NCI-H774 (cell line): ENCODE measurements at places on chromosomes 12 and 14.

GRCh38 chr12:75432924-75433323, 42.0 kb downstream of the GLIPR1L2 start:
- no peak for DNase-seq

DNA sequence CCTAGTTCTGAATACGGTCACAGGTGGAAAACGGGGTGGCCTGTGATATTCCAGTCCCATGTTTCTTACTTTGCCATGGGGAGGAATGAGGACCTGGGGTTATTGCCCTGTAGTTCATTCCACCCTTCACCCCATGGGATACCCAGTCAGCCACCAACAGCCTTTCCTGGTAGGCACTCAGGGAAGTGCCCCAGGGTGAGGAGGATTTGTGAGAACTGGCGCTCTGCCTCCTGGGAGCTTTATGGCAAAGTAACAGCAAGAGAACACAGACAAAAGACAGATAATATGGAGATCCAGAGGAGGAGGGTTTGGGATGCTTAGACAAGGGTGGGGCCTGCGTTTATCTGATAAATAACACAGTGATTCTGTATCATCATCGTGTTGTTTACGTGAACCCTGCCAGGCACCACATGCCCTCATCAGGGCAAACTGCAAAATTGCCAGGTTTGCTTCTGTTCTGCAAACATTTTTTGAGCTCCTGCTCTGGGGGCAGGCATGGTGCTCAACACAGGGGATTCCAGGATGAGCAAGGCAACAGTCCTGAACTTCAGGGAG, 223.5 kb downstream of the SLC41A2 start:
- no peak for DNase-seq

GRCh38 chr12:34391771-34392581, 369.7 kb downstream of the ALG10 start:
- no peak for DNase-seq

GRCh38 chr14:99427632-99428300, 52.9 kb downstream of the SETD3 start:
- no peak for DNase-seq

DNA sequence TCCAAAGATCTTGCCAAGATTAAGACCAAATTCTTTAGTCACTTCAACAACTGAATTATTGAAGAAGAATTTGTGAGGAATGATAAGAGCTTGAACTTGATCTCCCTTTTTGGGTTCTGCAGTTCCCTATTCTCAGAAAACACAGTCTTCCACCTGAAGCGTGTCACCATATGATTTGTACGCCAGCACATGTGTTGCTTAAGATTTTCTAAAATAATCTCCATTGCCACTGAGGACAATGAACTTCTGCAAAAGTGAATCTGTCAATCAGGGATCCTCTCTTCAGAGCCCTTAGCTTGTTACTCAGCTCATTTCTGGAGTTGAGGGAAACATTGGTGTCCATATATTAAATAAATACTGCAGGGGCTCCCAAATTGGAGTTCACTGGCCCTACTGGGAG, 4.2 kb upstream of the SPIC start:
- DNase-seq, result no peak

DNA sequence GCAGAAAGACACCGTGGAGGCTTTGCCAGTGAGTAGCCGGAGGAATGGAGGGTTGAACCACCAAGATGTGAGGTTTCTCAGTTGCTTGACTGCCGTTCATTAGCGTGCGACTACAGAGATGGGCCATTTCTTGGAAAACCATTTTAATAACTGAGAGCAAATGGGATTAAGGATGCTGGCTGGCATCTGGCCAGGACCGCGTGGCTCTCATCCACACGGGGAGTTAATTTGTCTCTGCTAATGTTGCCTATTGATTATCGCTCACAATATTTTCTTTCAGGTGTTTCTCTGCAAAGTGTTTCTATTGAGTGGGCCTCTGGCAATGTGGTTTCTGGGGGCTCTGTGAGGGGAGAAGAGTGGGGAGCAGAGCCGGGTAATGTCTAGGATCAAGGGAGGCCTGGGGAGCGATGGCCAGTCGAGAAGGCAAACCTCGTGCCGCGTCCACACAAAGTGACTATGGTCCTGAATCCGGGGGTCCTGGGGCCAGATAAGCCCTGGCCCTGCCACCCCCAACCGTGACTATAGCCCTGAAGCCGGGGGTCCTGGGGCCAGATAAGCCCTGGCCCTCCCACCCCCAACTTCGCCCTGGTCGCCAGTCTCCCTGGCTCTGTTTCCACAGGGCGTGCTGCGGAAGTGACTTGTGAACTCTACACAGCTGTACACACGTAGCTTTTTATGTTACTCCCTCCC, 110.6 kb downstream of the PRMT8 start:
- DNase-seq, result no peak

DNA sequence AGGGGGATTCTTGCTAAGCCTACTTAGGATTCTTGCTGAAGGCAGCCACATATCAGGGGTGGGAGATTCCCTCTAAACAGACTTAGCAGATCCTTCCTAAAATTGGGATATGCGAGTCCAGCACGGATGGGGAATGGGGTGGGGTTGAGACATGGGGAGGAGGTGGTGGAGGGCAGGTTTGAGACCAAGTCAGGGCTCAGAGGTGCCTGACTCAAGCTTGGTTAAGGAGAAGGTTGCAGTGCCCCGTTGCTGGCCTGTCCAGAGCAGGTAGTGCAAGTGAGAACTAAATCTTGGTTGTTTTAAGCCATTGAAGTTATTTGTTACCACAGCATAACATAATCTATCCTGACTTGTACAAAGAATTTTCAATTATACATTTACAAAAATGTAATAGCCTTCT, 359.7 kb downstream of the AACS start:
- DNase-seq, result no peak

- no peak for DNase-seq
Measured at GRCh38 chr14:31419179-31419966, 977 bp downstream of the HEATR5A start.

GRCh38 chr12:112025808-112026375, 12.7 kb downstream of the ERP29 start:
- DNase-seq, result no peak

DNA sequence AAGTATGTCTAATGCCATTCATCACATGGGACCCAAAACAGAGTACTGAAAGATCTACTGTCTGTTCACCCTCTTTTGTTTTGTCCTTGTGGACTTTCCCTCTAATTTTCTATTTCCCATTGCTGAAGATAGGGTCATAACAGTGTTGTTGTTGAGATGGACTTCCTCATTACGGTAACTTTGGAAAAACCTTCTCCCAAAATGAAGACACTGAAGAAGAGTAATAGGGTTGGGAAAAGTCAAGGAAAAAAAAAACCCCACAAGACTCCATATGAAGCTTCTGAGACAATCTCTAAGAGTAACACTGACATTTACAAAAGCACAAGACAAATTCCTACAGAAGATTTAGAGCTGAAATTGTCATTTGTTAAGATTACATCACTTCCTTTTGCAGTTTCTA, 36.7 kb downstream of the EXOC5 start:
- DNase-seq, result no peak

DNA sequence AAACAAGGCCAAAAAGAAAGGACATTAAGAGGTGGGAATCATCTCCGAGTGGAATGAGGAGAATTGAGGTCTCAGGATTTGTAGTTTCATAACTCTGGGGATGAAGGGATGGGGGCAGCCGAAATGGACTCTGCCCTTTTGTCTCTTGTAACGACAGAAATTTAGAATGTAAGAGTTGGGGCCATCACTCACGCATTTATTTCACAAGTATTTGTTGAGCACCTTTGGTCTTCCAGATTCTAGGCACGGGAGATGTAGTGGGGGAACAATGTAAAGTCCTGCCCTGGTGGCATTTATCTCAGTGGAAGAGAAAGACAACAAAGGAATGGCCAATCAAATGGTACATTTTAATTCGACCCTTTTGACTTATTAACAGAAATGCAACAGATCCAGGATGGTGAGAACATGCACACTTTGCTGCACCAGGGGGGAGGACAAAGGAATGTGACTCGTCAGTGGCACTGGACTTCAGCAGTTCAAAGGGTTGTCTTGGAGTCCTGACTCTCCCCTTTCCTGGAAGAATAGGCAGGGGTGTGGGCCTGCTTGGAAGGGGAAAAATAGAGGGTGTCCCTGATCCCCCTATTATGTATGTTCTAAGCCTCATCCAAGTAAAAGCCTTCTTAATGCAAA, 102.0 kb downstream of the TMEM30B start:
- DNase-seq, result no peak

GRCh38 chr12:92421701-92422100, 276.1 kb upstream of the BTG1 start:
- peak; percentile 23 for DNase-seq

DNA sequence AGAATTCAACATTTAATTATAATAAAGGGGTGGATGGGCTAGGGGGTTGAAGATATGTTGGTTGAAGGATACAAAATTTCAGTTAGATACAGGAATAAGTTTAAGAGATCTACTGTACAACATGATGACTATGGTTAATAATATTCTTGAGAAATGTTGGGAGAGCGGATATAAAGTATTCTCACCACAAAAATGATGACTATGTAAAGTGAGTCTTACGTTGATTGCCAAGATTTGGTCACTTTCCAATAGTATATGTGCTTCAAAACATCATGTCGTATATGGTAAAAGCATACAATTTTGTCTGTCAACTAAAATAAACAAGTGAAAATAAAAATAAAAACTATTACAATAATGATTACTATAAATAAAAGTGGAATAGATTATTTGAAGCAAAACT, 802.0 kb downstream of the C12orf50 start:
- no peak for DNase-seq

DNA sequence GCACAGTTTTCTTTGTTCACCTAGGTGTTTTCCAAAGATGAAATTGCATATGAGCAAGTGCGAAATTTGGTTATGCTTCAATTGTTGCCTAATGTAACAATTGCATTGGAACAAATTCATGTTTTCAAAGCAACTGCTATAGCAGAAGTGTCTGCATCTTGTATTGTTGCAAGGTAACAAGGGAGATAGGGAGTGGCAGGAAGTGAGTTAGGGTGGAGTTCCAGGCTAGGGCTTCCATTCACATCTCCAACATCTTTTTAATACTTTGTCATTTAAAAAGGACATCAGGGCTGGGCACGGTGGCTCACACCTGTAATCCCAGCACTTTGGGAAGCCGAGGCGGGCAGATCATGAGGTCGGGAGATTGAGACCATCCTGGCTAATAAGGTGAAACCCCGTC, 312.3 kb upstream of the E2F7 start:
- no peak for DNase-seq

- peak; percentile 36 for DNase-seq
Measured at GRCh38 chr12:72271451-72272090, 599 bp upstream of the TRHDE start.

DNA sequence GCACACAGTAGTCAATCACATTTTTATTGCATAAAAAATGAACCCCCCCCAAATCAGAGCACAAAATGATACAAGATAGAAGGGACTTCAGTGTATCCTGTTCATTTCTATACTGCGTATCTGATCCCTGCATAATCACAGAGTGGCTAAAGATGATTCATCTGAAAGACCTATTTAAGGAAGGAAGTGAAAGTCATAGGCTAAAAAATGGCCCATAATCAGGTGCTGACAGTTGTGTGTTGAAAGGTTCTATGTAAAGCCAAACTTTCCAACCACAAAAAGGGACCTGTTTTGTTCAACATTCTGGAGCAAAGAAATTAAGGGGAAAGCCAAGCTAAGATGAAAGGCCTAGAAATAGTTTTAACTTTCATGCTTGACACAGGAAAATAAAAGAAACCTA, 147.8 kb upstream of the ATP2B1 start:
- DNase-seq, result no peak

- no peak for DNase-seq
Measured at GRCh38 chr12:49973361-49973830, 649 bp downstream of the AQP6 start.

GRCh38 chr12:31915446-31915845, 43.8 kb upstream of the RESF1 start:
- no peak for DNase-seq

DNA sequence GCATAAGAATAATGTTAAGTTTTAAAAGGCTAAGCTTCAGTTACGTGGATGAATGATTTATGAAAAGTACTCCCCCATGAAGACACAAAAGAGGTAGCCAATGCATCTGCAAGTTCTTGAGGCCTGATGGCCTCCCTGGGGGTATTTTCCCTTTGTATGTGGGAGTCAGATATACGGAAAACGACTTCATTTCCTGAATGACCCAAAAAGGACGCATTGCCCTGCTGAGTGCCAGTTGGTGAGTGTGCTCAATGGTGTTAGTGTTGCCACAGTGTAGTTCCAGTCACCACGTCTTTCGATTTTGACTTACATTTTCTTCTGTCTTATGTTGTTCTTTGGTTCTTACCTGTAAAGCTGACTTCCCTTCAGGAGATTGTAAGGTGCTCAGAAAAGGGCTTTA, 8.0 kb downstream of the ETV6 start:
- DNase-seq, result no peak

GRCh38 chr12:54033980-54034784, 1.3 kb downstream of the HOXC5 start:
- DNase-seq, result no peak

DNA sequence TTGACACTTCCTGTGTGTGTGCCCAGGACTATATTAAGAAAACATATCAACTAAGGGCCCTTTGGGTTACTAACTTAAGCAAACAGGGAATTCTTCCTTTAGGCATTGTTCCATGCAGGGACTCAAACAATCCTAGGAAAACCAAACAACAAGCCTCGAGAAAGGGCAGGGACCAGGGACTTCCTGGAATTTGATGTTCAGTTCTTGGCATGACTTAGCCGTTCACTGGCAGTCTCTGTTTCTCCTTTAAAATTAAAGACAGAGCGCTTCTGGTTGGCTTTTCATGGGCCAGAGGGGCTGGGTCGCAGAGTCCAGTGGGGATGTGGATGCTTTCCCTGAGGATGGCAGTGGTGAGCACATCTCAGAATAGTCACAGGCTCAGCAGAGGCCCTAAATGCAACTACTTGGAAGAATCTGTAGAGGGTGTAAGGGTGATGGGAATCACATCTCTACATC, 35.2 kb downstream of the RNFT2 start:
- no peak for DNase-seq

GRCh38 chr12:49912345-49913255, 8.9 kb upstream of the FAIM2 start:
- DNase-seq, result no peak

DNA sequence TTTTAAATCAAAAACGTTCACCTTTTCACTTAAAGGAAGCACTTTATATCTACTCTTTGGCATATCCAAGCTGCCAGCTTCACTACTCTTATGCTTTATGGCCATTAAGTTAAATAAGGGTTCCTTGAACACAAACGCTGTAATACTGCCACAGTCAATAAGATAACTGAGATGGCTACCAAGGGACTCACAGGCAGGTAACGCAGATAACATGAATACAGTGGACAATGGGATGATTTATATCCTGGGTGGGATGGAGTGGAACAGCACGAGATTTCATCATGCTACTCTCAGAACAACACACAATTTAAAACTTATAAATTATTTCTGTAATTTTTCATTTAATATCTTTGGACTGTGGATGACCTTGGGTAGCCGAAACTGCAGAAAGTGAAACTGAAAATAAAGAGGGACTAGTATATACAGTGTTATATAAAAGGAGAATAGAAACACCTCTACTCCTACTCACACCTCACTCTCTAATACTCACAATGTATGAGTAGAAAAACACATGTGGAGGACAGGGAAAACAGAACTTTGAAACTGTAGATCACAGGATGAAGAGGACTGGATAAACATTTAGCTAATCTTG, 367.3 kb downstream of the C12orf50 start:
- peak; percentile 34 for DNase-seq
